LHCN-M2 (cell line): ENCODE measurements at places on chromosomes 12 and 14. TPM values are rescaled to one million over a fixed set of nuclear protein-coding genes. Genes with fewer than 3 reads are reported as not detected.

DNA sequence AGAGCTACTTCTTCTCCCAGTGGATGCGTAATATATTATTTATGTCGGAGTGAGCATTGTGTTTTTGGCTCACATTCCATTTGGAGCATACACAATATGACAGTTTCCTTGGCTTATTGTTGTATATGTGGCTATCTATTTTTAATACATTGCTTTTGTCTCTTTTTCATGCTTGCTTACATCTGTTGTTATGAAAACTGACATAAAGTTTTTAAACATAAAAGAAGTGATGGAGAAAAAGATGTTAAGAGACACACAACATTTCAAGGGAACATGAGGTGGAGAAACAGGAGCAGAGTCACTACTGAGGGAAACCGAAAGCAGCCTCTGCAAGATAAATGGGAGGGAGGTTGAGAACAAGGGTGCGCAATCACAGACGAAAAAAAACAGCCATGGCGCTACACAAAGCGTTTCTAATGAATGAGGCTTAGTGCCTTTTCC, 228.4 kb upstream of the NPAS3 start:
- no peak for DNase-seq

DNA sequence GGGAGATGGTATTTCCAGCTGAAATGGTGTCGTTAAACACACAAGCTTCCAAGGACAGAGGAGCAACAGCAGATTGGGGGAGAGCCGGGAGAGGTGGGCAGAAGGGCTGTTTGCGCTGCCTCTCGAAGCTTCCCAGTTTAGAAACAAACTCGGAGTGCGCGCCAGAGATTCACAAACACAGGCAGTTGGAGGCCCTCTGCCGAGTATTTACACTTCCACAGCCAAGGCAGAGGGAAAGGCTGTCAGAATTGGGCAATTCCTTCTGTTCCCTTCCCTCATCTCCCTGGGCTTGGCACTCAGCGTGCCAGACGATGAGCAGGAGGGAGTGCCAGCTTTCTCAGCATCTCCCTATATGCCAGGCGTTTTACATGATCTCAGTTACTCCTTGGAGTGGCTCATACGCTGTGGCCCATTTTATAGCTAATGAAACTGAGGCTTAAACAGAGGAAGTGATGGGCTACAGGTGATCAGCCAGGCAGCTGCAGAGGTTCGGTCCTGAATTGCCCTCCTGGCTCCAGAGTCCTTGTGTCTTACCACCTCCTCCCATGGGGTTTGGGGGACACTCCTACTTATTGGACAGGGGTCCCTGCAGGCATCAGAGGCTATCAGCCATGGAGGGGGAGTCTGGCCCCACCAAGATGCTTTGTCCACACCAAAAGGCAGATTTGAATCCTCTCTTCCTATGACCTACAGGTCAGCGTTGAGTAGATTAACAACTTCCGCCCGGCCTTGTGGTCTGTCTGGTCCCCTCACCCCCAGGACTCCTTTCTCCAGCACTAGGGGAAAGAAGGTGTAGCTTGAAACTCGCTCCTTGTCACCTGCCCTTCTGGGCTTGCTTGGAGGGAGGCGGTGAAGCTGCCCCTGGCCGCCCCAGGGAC, 3.1 kb downstream of the FAM222A start:
- no peak for DNase-seq

DNA sequence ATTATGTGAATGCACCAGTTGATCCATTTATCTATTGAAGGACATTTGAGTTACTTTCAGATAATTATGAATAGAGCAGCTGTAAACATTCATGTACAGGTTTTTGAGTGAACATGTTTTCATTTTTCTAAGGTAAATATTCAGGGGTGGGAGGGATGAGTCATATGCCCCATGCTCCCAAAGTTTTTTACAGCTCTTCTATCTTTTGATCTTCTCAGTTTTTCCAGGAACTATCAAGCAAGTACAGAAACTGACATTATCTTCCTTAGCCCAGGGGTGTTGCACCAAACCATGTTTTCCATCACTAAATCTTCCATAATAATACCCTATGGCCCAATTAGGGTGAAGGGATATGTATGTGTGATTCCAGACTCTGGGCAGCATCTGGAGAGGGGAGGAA, 384.5 kb downstream of the EMP1 start:
- no peak for DNase-seq

GRCh38 chr12:4856596-4856995, 53.1 kb upstream of the KCNA1 start:
- no peak for DNase-seq

The HOXC12 gene
- 0.34 and 0.38 TPM in 2 replicates for total RNA-seq

DNA sequence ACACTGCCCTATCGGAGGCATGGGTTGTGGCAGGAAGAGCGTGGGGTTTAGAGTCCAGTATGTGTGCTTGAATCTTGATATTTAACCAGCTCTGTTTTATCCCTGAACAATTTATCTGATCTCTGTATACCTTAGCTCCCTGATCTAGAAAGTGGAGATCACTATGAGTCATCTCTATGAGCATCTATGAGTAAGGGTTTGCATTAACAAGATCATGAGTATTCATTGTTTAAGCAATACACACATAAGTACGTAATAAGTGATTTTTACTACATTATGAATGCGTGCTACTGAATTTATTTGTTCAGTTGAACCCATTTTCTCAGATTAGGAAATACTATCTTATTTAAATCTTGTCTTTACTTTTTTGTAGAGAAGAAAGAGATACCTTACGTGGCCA, 49.4 kb downstream of the GPATCH2L start:
- peak; percentile 63 for DNase-seq

The RBP5 gene
- total RNA-seq = not detected in 2 replicates

DNA sequence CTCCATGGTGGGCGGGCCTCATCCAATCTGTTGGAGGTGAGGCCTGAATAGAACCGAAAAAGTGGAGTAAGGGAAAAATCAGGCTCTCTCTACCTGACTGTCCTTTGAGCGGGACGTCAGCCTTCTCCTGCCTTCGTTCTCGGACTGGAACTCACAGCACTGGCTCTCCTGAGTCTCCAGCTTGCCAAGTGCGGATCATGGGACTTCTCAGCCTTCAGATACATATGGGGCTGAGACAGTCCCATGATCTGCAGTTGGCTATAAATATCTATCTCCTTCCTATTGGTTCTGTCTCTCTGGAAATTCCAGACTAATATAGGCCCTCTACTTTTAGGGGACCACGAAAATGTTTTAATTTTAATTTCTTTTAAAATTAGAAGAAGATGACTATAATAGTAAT, 29.7 kb upstream of the PLEK2 start:
- DNase-seq = no peak

- peak; percentile 51 for DNase-seq
These were observed 33.1 kb downstream of the FERMT2 start for GRCh38 chr14:52917735-52918134.

- no peak for DNase-seq
These were observed 103.4 kb downstream of the ST8SIA1 start for GRCh38 chr12:22231078-22231477.

DNA sequence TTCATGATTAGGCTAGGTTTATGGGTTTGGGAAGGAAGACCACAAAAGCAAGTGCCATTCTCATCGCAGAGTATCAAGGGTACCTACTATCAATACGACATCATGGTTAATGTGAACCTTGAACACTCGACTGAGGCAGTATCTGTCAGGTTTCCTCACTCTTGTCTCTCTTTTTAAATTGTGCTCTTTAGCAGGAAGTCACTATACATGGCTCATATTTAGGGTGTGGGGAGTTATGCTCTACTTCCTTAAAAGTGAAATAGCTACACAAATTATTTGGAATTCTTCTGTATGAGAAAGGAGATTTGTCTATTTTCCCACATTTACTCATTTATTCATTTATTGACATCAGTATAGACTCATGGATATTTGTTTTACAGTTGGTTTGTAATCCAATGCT, 5.9 kb upstream of the CLEC4E start:
- DNase-seq = no peak

- peak; percentile 66 for DNase-seq
These were observed 14.0 kb upstream of the DPF3 start for GRCh38 chr14:72907886-72908285.

- no peak for DNase-seq
These were observed 9.4 kb downstream of the DEGS2 start for GRCh38 chr14:100149851-100150611.

The CIT gene
- total RNA-seq = 42.6 and 54.0 TPM in 2 replicates

The CLMN gene
- total RNA-seq = 3.1 and 3.6 TPM in 2 replicates
